ENCODE measurements at places on chromosomes 7 and 10.

GRCh38 chr10:102675666-102676533 is 31.6 kb downstream of the TRIM8 start:
- peak overlapping the region; percentile 80 for H3K27ac ChIP-seq
- no peak overlapping the region for H3K4me3 ChIP-seq
- peaks cover 54% of the 10 kb centered on the region for H3K4me1 ChIP-seq
- H3K36me3 ChIP-seq = no peaks in the 10 kb centered on the region
- no peaks in the 10 kb centered on the region for H3K27me3 ChIP-seq

- no peak overlapping the region for H3K4me3 ChIP-seq
- no peaks in the 10 kb centered on the region for H3K27me3 ChIP-seq
- no peaks in the 10 kb centered on the region for H3K36me3 ChIP-seq
- peaks cover 9% of the 10 kb centered on the region for H3K4me1 ChIP-seq
- no peak overlapping the region for H3K27ac ChIP-seq
These were observed 139.3 kb downstream of the CAMK1D start for GRCh38 chr10:12488626-12489025.

DNA sequence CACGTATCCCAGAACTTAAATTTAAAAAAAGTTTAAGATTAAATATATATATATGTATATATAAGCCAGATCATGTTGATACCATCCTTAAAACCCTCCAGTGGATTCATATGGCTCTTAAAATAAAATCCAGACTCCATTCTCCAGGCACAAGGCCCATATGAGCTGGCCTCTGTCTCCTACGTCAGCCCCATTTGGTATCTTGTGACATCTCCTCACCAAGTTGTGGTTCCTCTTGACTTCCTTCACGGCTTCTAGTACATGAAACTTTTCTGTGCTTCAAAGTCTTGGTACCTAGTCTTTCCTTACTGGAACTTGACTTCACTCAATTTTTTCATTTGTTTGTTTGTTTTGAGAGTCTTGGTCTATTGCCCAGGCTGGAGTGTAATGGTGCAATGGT is 61.3 kb downstream of the PRLHR start:
- no peaks in the 10 kb centered on the region for H3K36me3 ChIP-seq
- no peak overlapping the region for H3K4me3 ChIP-seq
- no peaks in the 10 kb centered on the region for H3K4me1 ChIP-seq
- no peaks in the 10 kb centered on the region for H3K27me3 ChIP-seq
- no peak for DNase-seq

- no peak for DNase-seq
- no peaks in the 10 kb centered on the region for H3K36me3 ChIP-seq
- no peak overlapping the region for H3K27ac ChIP-seq
These were observed 55.5 kb upstream of the SYPL1 start for GRCh38 chr7:106167439-106168136.

- DNase-seq = no peak
- no peaks in the 10 kb centered on the region for H3K27me3 ChIP-seq
- H3K4me3 ChIP-seq = no peak overlapping the region
- peaks cover 57% of the 10 kb centered on the region for H3K36me3 ChIP-seq
- no peak overlapping the region for H3K27ac ChIP-seq
- H3K4me1 ChIP-seq = peaks cover 35% of the 10 kb centered on the region
These were observed 50.0 kb downstream of the TACR2 start for GRCh38 chr10:69366738-69367137.

DNA sequence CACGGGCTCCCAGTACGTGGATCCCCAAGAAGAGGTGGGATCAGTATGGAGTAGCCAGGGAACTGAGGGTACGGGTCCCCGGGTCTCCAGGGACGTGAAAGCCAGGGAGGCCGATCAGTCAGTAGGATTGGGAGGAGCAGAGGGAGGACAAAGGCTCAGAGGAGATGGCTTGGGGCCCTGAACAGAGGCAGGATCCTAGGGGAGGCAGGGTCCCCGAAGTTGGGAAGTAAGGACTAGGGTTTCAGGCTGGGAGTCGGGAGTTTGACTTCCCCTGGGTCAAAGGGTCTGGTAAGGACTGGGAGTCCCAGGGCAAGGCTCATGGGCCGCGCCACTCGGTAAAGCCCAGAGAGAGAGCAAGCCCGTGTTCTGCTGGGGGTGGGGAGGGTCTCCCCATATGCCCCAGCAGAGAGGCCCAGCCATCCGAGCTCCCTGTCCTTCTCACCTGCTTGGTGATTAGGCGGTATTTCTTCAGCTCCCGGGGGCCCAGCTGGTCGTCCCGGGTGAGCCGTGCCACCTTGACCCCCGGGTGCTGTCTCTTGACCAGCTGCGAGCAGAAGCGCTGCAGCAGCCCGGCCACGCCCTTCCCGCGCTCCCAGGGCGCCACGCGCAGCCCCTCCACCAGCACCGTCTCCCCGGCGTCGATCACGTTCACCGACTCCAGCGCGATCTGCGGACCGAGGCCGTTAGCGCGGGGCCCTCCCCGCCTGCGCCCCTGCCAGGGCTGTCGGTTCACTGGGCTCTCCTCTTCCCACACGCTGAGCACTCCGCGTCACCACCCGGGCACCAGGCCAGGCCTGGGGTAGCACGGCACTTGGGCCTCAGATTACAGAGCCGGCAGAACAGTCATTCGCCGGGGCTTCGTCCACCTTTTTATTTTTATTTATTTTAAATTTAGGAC is 7.0 kb downstream of the NAT16 start:
- DNase-seq = no peak
- H3K27me3 ChIP-seq = peaks cover 100% of the 10 kb centered on the region
- H3K4me3 ChIP-seq = peak overlapping the region; percentile 23
- H3K4me1 ChIP-seq = peaks cover 51% of the 10 kb centered on the region
- no peaks in the 10 kb centered on the region for H3K36me3 ChIP-seq
- no peak overlapping the region for H3K27ac ChIP-seq

DNA sequence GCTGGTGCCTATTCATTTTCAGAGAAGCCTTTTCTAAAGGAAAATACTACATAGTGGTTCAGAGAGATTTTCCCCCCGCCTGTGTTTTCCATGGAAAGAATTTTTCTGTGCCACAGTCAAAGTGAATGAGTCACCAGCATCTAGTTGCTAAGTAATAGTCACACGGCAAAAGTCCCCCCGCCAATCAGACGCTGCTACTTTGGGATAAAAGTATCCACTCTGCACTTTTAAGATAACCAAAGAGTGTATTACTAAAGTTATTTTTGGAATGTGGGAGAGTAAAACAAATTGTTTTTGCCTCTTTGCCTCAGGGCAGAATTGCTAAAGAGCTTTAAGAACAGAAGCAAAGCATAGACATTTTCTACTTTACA is 23.5 kb downstream of the ABLIM1 start:
- H3K4me1 ChIP-seq = peaks cover 50% of the 10 kb centered on the region
- H3K4me3 ChIP-seq = peak overlapping the region; percentile 7
- no peak for DNase-seq
- H3K27ac ChIP-seq = peak overlapping the region; percentile 60
- no peaks in the 10 kb centered on the region for H3K27me3 ChIP-seq
- no peaks in the 10 kb centered on the region for H3K36me3 ChIP-seq

- H3K27ac ChIP-seq = no peak overlapping the region
- peaks cover 9% of the 10 kb centered on the region for H3K27me3 ChIP-seq
- no peak overlapping the region for H3K4me3 ChIP-seq
- no peaks in the 10 kb centered on the region for H3K36me3 ChIP-seq
These were observed 4.8 kb downstream of the FAM241B start for GRCh38 chr10:69634759-69635425.

GRCh38 chr7:37901236-37901827 is 15.3 kb downstream of the SFRP4 start:
- no peaks in the 10 kb centered on the region for H3K27me3 ChIP-seq
- DNase-seq = no peak
- no peak overlapping the region for H3K27ac ChIP-seq
- no peaks in the 10 kb centered on the region for H3K36me3 ChIP-seq
- no peak overlapping the region for H3K4me3 ChIP-seq
- no peaks in the 10 kb centered on the region for H3K4me1 ChIP-seq

DNA sequence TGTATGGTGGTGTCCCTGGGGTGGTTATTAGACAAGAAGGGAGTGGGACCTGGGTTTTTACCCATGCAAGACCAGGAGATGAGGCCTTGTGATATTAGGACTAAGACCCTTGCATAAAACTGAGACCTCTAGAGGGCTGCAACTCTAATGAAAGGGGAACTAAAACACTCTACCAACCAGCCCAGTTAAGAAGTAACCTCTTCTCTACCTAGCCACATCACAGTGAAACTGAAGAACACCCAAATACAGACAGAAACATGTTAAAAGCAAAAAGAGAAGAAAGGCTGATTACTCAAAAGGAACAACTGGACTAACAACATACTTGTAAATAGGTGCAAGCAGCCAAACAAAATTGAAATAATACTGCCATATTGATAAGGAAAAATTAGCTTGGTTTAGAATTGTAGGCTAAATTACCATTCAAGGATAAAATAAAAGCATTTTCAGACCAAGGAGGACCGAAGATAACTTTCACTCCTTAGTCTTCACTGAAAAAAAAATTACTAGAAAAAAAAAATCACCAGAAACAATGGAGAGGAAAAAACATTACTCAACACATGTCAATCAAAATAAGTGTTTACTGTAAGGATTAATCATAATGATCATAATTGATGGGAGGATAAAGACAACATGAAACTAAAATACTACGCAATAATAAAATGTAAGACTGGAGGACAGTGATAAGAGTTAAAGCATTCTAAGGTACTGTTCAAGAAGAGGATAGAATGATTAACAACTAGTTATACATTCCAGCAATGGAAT is 27.6 kb downstream of the ERLIN1 start:
- no peaks in the 10 kb centered on the region for H3K27me3 ChIP-seq
- H3K4me1 ChIP-seq = no peaks in the 10 kb centered on the region

DNA sequence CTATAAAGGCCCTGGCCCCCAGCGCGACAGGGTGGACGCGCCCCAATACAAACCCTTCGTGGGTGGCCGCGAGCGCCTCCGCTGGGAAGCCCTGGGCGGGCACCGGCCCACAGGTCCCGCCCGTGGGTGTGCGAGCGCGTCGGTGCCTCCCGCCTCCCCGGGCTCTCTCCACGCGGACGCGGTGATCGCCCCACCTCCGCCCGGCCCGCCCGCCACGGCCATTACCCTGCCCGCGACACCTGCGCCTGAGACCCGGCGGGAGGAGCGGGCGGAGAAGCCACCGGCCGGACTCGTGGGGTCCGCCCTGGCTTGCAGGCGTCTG is 81.2 kb downstream of the PAX2 start:
- no peak for DNase-seq
- H3K27me3 ChIP-seq = peaks cover 99% of the 10 kb centered on the region
- H3K27ac ChIP-seq = no peak overlapping the region
- peak overlapping the region; percentile 49 for H3K4me3 ChIP-seq
- H3K36me3 ChIP-seq = no peaks in the 10 kb centered on the region

DNA sequence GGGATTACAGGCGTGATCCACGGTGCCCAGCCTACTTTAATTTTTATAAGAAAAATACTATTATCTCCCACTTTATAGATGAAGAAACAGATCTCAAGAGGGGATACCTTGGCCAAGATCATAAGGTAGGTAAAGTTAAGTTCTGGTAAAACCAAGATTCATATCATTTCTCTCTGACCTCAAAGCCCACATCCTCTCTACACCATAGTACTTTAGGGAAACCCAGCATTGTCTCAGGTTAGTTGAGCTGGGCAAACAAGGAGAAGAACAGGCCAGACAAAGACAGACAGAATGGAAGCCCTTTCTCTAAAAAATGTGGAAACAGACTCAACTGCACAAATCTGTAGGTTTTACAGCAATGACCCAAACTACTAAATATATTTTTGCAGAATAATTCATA is 197.7 kb upstream of the FRMD4A start:
- H3K4me3 ChIP-seq = no peak overlapping the region
- H3K27ac ChIP-seq = no peak overlapping the region
- no peak for DNase-seq
- H3K36me3 ChIP-seq = peaks cover 10% of the 10 kb centered on the region
- H3K4me1 ChIP-seq = no peaks in the 10 kb centered on the region

- H3K36me3 ChIP-seq = no peaks in the 10 kb centered on the region
- H3K27ac ChIP-seq = peak overlapping the region; percentile 22
- DNase-seq = peak; percentile 63
- H3K4me1 ChIP-seq = peaks cover 16% of the 10 kb centered on the region
These were observed 101.5 kb downstream of the FOXL3 start for GRCh38 chr7:391411-391951.

DNA sequence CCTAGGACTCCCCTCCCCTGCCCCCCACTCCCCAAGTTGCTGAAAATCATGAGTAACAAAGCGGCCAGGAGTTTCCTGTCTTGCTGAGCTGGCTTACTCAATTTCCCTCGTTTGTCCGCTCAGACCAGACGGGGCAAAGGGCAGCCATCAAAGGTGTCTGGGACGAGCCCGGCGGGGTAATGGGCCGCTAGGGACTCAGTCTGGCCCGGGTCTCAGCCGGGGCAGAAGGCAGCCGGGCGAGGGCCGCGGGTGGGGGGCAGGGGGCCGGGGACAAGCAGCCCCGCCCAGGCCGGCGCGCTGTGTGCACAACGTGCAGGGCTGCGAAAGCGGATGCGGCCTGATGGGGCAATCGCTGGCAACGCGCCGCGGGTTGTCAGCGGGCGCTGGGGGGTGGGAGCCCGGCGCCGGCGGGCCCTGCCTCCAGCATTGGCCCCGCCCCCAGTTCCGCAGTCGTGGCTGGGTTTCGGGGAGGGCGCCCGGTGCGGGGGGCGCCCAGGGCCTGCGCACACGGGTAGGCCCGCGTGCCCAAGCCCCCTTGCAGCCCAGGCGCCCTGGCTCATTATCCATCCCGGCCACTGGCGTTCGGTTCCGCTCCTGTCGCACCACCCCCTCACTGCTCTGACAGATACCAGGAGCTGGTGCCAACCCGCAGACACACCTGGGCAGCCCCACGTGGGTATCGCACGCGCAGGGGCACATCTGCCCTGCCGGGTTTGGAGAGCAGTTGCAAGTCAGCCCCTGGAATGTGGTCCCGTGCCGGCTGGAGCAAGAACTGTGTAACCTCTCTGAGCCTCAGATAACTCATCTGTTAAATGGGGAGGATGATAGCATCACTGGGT is 35.1 kb downstream of the DNAJB12 start:
- H3K4me3 ChIP-seq = peak overlapping the region; percentile 50
- no peaks in the 10 kb centered on the region for H3K36me3 ChIP-seq
- H3K27me3 ChIP-seq = no peaks in the 10 kb centered on the region
- H3K27ac ChIP-seq = peak overlapping the region; percentile 81
- DNase-seq = peak; percentile 96

DNA sequence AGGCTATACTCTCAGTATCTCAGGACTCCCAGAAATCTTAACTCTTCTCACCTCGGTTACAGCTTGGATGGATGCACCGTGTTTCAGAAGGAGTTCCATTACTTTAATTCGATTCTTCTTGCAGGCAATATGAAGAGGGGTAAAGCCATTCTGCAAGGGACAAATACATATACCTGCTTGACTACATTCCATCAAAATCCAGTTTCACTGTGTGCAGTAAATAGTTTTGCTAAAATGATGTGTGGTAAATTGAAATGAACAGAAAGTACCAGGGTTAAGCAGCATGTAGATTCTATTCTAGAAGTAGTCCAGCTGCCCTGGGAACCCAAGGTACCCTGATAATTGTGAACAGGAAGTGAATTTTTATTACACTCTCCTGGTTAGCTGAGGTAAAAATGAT is 183.9 kb downstream of the ANK3 start:
- DNase-seq = no peak
- no peaks in the 10 kb centered on the region for H3K4me1 ChIP-seq
- no peaks in the 10 kb centered on the region for H3K36me3 ChIP-seq
- H3K27ac ChIP-seq = no peak overlapping the region

Measured in suprapubic skin (tissue), 4 donors.